Activated CD4-positive, alpha-beta T cell treated with anti-CD3 and anti-CD28 coated beads, Interleukin-2, amount 10 ng/mL, durations not matched to agents 7 days and 5 days (primary cell): ENCODE measurements at places on chromosomes 12 and 14.

GRCh38 chr12:106179086-106179485, 40.3 kb upstream of the NUAK1 start:
- no peak for DNase-seq

- DNase-seq = no peak
Observed at GRCh38 chr12:9730011-9730410, 2.9 kb downstream of the CLECL1 start.

GRCh38 chr14:68346556-68347343, 446.1 kb downstream of the ZFP36L1 start:
- DNase-seq = no peak

GRCh38 chr12:95974358-95974757, 21.8 kb downstream of the HAL start:
- no peak for DNase-seq
